ENCODE measurements at places on chromosomes 11 and 22. TPM values are rescaled to one million over a fixed set of nuclear protein-coding genes. Genes with fewer than 3 reads are reported as not detected.
A peak's percentile ranks its signal among the peaks of the same experiment; 100 is the strongest.

The MADD gene
- 37.0 TPM for total RNA-seq

DNA sequence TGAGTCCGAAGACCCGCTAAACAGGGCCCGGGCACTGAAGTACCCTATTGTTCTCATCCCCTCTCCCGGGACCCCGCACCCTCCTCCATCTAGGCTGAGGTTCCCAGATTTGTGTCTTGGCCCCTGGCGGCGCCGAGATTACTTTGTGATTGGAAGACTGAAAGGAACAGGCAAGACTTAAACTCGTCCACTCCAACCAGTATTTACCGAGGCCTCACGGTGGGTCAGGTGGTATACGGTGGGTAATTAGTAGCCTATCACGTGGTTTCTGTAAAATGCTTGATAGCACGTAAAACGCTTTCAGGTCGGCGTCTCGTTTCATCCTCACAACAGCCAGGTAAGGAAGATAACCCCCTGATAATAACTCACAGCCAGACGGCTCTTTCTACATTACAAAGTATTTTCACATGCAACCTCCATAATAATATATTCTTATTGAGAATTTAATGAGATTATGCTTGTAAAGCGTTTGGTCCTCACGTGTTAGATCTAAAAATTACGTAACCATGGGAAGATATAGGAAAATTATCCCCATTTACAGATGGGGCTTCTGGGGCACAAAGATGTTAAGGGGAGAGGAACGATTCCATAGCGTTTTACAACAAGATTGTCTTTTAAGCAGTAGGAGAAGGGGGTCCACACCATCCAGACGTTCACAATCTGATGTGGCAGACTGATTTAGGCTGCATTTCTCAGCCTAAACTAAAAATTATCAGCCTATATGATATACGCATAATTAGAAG is 642 bp upstream of the PIK3C2A start:
- DNase-seq = peak; percentile 49

DNA sequence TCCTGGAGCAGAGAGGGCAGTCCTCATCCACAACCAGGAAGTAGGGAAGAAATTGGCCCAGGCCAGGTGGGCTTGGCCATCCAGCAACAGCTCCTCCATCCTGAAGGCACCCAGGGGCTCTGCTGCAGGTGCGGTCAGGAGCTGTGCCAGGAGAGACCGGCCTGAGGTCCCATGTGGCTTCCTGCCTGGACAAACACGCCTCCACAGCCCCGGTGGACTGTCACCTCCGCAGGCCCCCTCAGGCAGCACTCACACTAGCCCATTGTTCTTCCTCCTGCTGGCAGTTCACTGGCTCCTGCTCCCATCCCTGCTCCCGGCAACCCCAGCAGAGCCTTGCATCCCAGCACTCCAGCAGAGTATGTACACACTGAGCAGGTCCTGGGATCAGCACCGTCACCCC is 16.0 kb upstream of the POU2AF1 start:
- DNase-seq = no peak

- no peak for DNase-seq
These were observed 7.7 kb upstream of the PLET1 start for GRCh38 chr11:112268406-112268805.

The LRRC56 gene
- 0.68 TPM for total RNA-seq

The POLR3H gene
- total RNA-seq = 25.0 TPM

DNA sequence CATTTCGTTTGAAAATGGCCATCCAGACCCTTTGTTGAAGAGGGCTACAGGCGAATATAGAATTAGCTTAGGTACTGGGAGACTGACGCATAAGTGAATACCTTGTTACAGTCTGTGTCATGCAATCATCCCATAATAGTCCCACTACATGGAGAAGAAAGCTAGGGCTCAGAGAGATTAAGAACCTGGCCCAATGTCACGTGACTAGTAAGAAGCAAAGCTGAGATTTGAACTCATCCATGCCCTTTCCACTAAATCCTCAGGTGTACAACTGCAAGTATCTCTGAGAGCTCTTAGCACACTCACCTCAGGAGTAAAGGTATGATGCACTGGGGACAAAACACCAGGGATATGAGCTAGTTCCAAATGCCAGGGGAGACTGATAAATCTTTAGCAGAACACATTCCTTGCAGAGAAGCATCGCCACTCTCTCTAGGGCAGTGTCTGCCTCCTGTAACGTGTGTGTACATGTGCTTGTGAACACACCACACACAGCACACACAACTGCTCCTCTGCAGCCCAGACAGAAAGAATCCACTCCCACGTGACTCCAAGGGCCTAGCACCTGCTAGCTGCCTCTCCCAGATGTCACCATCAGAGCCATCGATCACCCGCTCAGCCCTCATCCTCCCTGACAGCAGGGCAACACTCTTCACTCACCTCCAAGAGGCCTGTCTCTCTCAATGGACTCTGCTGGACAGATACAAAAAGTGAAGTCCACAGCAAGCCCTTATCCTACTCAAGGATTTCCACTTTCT is 402.8 kb downstream of the NXPE2 start:
- no peak for DNase-seq

GRCh38 chr11:84686716-84687115 is 940.4 kb downstream of the DLG2 start:
- DNase-seq = no peak

DNA sequence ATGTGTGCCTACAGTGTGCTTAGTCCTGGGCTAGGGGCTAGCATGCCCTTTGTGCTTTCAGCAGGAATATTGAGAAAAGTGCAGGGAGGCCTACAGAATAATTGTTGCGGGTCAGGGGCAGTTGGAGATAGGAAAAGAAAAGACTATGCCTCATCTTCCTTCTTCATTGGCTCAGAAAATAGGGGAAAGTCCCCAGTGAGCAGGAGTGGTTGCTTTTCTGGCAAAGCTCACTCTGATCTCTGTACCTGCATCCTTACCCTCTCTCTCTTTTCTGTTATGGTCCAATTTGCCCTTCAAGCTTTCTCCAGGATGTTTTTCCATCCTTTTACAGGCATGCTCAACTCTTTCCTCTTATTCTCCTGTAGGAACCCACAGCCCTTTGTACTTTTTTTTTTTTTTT is 29.5 kb upstream of the RRM1 start:
- no peak for DNase-seq

The APOBEC3F gene
- 5.2 TPM for total RNA-seq

- DNase-seq = no peak
These were observed 421.8 kb upstream of the ANO3 start for GRCh38 chr11:25910086-25910485.

The PHOX2A gene
- total RNA-seq = not detected

GRCh38 chr22:50206599-50206998 is 5.8 kb downstream of the SELENOO start:
- DNase-seq = peak; percentile 82

The SHISAL1 gene
- total RNA-seq = 4.2 TPM

GRCh38 chr11:71423181-71423790 is 24.9 kb downstream of the DHCR7 start:
- no peak for DNase-seq

The B3GAT3 gene
- 20.5 TPM for total RNA-seq

DNA sequence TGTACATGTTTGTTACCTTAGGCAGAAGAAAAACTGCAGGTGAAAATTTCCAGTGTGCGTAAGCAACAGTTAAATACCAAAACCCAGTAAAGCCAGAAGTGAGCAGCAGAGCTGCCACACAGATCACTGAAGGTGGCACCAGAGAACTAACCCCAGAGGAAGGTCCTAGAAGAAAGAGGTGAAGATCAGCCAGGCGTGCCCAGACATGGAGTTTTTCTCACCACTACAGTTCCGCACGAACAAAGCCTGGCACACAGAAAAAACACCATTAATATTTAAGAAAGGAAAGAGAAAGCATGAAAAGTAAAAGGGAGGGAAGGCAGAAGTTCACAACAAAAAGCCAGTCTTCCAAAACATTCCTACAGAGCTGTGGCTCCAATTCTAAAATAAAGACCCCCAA is 60.7 kb downstream of the STK33 start:
- no peak for DNase-seq

The NXPE4 gene
- total RNA-seq = not detected

DNA sequence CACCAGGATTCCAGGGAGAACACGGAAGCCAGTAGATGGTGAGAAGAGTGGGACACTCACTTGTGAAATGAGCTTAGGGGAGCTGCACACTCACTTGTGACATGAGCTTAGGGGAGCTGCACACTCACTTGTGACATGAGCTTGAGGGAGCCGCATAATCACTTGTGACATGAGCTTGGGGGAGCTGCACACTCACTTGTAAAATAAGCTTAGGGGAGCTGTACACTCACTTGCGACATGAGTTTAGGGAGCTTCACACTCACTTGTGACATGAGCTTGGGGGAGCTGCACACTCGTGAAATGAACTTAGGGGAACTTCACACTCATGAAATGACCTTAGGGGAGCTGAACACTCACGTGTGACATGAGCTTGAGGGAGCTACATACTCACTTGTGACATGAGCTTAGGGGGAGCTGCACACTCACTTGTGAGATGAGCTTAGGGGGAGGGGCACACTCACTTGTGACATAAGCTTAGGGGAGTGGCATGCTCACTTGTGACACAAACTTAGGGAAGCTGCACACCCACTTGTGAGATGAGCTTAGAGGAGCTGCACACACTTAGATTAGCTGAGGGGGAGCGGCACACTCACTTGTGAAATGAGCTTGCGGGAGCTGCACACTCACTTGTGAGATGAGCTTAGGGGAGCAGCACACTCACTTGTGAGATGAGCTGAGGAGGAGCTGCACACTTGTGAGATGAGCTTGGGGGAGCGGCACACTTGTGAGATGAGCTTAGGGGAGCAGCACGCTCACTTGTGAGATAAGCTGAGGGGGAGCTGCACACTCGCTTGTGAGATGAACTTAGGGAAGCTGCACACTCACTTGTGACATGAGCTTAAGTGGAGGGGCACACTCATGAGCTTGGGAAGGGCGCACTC is 59.0 kb downstream of the NCAPD3 start:
- DNase-seq = no peak

The SLC25A22 gene
- total RNA-seq = 11.6 TPM

The HEPHL1 gene
- total RNA-seq = not detected

The HOATZ gene
- total RNA-seq = not detected

DNA sequence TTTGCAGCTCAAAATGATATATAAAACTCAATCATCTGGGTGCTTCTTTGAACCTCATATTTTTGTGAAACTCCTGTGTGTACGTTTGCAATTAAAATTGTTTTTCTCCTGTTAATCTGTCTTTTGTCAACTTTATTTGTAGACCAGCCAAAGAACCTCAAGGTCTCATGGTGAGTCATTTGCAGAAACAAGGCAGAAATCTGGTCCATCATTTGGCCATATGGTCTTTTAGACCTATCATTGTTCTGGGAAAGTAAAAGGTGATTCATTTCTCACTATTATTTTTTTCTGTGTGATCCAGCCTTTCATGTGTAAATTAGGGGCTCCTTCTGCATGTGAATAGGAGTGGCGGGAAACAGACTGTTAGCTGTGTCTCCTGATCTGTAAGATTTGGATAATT is 399.1 kb upstream of the DDI1 start:
- DNase-seq = no peak

GRCh38 chr11:66856496-66857233 is at the start of gene LRFN4:
TSS of gene LRFN4 (plus strand) at chr11:66857064. CDS start at chr11:66857745, 681 bp downstream.
- no peak for DNase-seq

The MYOD1 gene
- not detected for total RNA-seq

GRCh38 chr11:104799251-104799650 is 99.0 kb downstream of the CASP12 start:
- DNase-seq = no peak

GRCh38 chr11:100874203-100874602 is 187.1 kb downstream of the ARHGAP42 start:
- no peak for DNase-seq
